ENCODE measurements at places on chromosomes 3 and 15. TPM values are rescaled to one million over a fixed set of nuclear protein-coding genes. Genes with fewer than 3 reads are reported as not detected.

GRCh38 chr3:183871541-183871940 is 13.1 kb downstream of the PARL start:
- no peak for DNase-seq

DNA sequence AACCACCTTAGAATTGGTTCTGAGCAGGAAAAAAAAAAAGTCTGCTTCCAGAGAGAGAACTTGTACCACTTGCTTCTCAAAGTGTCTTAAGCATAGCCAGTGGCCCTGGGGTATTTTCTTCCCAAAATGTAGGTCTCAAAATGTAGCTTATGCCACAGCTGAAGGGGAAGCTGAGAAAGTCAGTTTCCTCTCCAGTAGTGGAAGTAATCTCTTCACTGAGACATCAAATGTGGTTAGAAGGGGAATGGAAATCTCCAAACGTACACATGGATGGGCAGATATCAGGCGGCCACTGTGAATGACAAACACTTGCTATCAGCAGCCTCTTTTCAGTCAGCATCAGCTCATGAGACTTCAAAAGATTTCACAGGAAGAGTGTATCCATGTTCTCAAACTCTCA is 841.2 kb downstream of the TUSC7 start:
- DNase-seq = no peak

The LSAMP gene
- total RNA-seq = 0.10 TPM

The ISG20 gene
- 1.3 TPM for total RNA-seq

The WWTR1 gene
- total RNA-seq = 19.7 TPM

The SENP7 gene
- total RNA-seq = 5.4 TPM

DNA sequence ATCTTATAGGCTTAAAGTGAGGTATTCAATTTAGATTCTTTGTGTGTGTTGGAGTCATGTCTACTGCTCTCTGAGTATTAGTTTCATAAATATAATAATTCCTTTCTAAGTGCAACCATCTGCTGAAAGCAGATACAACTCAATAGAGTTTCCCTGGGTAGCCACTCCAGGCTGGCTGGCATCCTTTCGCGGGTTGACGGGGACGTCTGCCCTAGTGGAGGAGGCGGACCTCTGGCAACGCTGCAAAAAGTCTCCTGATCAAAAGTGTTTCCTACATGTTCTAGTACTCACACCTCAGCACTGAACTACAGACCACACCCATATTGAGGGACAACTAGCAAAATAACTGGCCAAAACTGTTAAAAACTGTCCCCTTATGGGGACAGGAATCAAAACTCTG is 2.5 kb downstream of the MOBP start:
- no peak for DNase-seq

GRCh38 chr15:78727561-78727960 is 83.7 kb downstream of the ADAMTS7 start:
- no peak for DNase-seq

DNA sequence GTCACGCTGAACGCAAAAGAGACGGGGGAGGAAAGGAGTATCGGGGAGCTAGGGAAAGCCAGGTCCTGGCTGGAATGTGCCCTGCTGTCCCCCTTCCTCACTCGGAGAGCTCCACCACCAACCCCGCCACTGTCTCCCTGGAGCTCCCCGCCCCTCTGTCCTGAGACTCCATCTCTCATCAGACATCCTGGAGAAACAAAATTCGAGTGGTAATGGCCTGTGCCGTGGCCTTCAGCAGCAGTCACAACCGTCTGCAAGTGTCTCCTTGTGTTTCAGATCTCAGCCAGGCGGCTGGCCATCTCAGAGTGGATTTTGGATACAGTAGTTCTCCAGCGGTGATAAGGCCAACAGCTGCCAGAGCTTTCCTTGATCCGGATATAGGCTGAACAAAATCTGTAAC is 76.9 kb downstream of the OCA2 start:
- no peak for DNase-seq

DNA sequence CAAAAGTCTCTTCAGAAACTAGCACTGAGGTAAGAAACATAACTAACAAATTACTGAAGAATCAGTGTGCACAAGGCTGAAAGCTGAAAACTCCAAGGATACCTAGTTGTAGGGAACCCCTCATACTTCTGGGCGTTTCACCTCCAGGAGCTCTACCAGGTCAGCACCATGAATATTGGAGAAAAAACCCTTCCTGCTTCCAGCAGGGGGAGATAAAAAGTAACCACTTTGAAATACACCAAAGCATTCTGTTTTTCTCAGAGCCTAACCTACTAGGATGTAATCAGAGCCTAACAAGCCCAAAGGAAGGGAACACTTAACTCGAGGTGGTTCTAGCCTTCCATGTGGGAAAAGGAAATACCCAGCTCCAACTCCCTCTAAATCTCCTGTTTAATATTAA is 175.8 kb upstream of the MME start:
- DNase-seq = no peak

The OR5K2 gene
- total RNA-seq = not detected

The ETV5 gene
- 19.0 TPM for total RNA-seq

GRCh38 chr3:16999161-16999560 is 114.4 kb downstream of the PLCL2 start:
- no peak for DNase-seq

The C3orf20 gene
- not detected for total RNA-seq

The CALML4 gene
- total RNA-seq = 0.66 TPM

The CSNK1G1 gene
- 5.3 TPM for total RNA-seq

DNA sequence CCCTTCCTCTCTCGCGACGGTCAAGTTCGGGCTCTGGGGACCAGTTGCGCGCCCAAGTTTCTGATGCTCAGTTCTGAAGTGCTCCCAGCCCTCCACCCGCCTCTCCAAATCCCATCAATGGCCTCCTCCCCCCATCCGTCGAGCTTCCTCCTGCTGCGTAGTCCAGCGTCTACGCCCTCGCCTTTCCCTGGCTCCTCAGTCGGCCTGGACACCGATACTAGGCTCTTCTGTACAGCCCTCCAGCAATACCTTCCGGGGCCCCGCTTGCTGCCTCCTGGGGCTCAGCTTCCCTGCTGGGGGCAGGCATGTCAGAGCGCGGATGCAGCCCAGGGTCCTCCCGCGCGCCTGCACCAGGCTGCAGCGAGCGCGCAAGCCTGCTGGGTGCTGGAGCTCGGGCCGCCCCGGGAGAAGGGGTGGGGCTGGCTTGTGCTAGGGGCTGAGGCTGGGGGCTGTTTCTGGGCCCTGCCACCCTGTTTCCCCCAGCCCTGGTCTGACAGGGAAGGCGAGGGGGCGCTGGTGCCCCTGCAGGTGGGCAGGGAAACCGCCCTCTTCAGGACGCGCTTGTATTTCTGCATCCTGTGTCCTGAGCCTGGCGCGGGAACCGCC is 353.3 kb upstream of the SUCLG2 start:
- no peak for DNase-seq

DNA sequence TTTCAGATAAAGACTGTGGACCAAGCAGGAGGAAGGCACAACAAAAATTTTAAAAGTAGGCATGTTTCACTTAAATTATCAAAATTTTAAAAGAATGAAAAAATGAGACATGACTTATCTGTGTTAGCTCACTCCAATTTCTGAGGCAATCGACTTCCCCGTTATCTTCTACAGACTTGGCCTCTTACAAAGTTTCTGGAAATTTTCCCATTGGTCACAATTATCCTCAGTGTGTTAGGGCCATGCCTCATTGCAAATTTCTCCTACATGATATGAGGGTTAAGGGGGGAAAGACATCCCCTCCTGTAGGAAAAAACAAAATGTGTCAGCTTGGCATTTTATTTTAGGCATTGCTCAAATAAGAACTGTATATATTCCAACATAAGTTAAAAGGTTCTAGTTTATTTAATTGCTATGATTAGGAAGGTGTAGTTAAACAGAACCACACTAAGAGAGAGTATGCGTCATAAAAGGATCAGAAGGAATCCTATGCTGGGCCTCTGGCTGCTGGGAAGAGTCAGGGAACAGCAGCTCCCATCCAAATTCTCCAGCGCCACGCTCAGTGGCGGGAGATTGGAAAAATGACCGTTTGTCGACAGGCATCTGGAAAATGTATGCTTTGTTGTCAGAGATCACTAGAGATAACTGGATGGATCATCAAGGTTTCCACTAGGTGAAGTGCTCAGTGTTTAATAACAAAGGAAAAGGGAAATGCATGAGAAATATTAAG is 463.6 kb upstream of the NR2F2 start:
- no peak for DNase-seq

DNA sequence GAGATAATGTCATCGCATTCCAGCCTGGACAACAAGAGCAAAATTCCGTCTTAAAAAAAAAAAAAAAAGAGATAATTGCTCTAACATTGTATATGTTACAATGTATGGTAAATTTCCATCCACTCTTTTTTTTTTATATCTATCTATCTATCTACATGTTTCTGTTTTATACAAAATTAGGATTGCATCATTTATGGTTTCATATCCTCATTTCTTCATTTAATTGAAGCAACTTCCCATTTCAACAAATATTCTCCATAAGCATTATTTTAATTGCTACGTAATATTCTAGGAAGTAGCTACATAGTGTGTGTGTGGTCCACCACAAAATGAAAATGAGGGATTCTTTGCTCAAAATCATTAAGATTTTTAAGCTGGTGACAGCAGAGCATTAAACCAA is 18.4 kb downstream of the RBP1 start:
- DNase-seq = no peak

The GPR27 gene
- total RNA-seq = 0.69 TPM

The NUSAP1 gene
- 2.3 TPM for total RNA-seq

The PYGO1 gene
- total RNA-seq = 35.1 TPM

DNA sequence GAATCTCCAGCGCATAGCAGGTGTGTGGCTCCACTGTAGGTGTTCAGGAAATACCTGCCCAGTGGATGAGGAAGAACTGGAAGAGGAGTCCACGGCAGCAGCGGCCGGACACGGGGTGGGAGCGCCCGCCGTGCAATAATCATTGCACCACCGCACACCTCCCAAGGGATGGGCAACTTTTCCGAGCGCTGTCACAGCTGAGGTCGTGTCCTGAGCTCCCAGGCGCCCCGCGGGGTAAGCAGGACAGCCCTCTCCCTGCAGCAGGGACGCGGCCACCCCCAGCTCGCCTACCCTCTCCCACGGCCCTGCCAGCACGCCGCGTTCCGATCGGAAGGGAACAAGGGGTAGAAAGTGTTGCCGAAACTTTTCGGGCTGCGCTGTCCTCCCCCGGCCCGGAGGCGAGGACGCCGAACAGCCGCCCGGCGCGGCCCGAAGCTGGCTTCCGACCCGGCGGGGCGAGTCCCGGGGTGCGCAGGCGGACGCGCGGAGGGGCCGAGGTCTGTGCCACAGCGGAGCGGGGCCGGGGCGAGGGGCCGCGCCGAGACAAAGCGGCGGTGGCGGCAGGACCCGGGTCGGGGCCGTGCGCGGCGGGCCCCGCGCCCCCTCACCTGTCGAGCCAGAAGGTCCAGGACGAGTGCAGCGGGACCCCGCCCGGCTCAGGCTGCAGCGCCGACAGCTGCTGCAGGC is 475 bp downstream of the EIF4E3 start:
- peak; percentile 69 for DNase-seq

- DNase-seq = no peak
Observed at GRCh38 chr3:111246967-111247760, 175.5 kb downstream of the NECTIN3 start.

The CDHR4 gene
- total RNA-seq = not detected

The GPR160 gene
- total RNA-seq = 1.5 TPM

The CYP8B1 gene
- total RNA-seq = not detected

GRCh38 chr15:70023769-70024491 is 73.8 kb downstream of the TLE3 start:
- DNase-seq = peak; percentile 64

DNA sequence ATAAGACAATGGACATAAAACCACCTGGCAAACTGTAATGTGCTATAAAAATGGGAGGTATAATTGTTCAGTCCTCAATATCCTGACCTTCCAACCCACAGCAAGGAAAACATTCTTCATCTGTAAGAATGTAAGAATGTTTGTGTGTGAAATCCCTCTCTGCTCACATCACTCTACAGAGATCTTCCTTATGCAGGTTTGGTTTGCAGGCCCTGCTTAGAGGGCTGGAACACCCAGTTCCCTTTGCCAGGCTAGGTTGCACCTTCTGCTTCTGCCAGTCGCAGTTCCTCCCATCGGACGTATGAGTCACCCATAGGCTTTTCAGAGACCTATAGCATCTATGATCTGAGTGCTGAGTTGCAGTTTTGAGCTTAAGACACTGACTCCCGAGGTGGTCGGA is 24.1 kb upstream of the MINAR1 start:
- DNase-seq = no peak

DNA sequence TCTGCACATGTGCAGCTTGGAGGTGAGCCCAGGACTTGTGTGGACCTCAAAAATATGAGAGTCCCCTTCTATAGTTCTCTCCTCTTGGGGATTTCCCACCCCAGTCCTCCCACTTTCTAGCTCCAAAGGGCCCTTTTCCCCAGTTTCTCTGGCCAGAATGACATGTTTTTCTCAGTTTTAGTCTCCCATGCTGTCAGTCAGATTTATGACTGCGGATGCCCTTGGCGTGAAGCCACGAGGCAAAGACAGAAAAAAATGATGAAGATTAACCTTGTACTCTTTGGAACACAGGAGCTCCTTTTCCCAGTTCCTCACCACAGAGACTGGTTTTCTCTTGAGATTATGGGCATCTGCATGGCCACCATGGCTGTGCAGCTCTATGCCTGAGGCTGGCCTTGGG is 72.0 kb upstream of the TTBK2 start:
- DNase-seq = no peak

The MEGF11 gene
- total RNA-seq = not detected

GRCh38 chr3:97612632-97613031 is 151.9 kb upstream of the ARL6 start:
- no peak for DNase-seq

DNA sequence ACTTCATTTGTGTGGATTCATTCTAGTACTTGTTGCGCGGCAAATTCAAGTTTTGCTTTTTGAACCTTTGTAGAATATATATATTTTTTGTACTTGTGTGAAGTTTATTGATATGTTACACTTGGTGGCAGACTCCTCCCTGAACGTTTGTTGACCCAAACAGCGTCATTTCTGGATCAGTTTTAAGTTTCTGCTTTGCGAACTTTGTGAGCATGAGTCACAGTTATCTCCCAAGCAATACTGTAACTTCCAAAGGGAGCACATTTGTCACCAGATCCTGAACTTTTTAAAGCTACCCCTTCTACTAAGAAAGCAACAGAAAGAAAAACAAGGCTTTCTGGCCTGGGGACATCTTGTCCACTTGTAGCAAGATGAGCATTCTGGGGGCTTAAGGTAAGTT is 74.8 kb upstream of the CACNA2D3 start:
- DNase-seq = no peak

- DNase-seq = no peak
Observed at GRCh38 chr3:39911465-39912309, 102.3 kb downstream of the MYRIP start.

GRCh38 chr3:37901721-37902120 is 40.0 kb downstream of the CTDSPL start:
- no peak for DNase-seq

DNA sequence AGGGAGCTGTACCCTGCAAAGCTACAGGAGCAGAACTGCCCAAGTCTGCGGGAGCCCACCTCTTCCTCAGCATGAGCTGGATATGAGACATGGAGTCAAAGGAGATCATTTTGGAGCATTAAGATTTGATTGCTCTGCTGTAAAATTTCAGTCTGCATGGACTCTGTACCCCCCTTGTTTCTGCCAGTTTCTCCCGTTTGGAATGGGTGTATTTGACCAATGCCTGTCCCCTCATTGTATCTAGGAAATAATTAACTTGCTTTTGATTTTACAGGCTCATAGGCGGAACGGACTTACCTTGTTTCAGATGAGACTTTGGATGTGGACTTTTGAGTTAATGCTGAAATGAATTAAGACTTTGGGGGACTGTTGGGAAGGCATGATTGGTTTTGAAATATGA is 18.3 kb downstream of the RNF13 start:
- no peak for DNase-seq

The PRR20G gene
- not detected for total RNA-seq

The NR1I2 gene
- total RNA-seq = 0.18 TPM

GRCh38 chr3:18223974-18224373 is 201.2 kb downstream of the SATB1 start:
- DNase-seq = no peak

GRCh38 chr15:51589881-51590568 is 32.5 kb downstream of the DMXL2 start:
- no peak for DNase-seq
